ENCODE measurements at places on chromosomes 7 and 10.

GRCh38 chr10:43120929-43121314 lies 17.3 kb upstream of the CSGALNACT2 start:
- no peak for DNase-seq

DNA sequence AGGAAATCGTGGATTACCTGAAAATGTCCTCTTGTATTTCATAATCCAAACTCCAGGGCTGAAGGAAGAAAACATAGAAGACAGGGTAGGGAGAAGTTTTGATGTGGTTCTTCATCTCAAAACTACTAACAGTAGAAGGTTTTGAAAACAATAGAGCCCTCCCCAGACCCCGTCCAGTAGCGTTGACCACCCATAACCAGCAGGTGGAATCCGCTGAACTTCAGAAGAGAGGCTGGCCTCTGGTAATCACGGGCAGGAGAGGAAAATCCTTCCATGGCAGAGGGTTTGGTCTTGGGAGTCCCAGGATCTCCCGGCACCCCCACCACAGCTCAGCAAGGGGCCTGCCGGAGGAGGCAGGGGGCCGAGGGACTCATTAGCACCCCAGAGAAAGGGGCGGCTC lies 333.4 kb upstream of the RNF32 start:
- no peak for DNase-seq

- DNase-seq = no peak
Observed at GRCh38 chr10:1474376-1475097, 262.8 kb downstream of the ADARB2 start.

- DNase-seq = no peak
Observed at GRCh38 chr7:28830846-28831245, 127.3 kb downstream of the TRIL start.

DNA sequence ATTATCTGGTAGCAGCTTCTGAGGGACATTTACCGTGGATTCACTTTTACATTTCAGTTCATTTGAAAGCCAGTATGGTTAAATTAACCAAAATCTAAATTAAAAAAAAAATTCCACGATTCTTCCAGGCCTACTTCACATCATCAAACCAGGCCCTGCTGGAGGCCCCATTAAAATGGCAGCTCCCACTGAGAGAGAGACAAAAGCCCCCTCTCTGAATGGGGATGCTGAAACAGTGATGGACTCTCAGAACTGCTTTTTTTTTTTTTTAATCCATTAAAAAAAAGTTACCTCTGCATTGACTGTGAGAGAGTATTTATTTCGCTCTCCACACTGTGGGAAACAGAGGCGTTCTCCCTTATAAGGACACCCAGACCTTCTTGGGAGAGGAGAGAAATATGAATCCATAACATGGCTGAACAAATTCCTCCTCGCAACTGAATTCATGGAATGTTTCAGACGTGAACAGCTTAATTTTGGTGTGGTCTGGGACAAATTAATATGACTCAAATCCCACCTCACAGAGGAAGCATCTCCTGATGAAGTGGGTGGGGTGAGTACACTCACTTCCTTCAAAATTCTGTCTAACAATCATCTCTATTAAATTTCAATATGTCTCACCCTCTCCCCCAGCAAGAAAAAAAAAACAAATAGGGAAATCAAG lies 73.5 kb downstream of the SAMD9 start:
- DNase-seq = no peak

GRCh38 chr10:112953174-112954159 lies 3.4 kb downstream of the TCF7L2 start:
- no peak for DNase-seq

- DNase-seq = no peak
Observed at GRCh38 chr7:60017-60675, 132.2 kb upstream of the FAM20C start.

DNA sequence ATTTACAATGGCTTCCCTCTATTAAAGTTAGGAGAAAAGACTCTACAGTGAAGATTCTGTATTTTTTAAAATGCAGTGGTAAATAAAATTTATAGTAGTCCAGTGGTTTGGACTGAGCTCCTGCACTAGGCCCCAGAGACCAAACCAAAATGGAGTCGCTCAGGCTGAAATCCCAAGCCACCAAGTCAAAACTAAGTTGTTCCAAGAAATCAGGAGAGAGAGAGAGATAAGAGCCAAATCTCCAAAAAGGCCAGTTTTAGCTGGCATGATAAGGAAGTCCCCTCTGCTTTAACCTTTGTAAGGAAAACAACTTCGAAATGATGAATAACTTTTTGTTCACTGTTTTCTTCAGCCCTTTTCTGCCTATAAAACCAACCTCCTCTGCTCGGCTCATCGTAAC lies 265.9 kb upstream of the KLF14 start:
- no peak for DNase-seq

DNA sequence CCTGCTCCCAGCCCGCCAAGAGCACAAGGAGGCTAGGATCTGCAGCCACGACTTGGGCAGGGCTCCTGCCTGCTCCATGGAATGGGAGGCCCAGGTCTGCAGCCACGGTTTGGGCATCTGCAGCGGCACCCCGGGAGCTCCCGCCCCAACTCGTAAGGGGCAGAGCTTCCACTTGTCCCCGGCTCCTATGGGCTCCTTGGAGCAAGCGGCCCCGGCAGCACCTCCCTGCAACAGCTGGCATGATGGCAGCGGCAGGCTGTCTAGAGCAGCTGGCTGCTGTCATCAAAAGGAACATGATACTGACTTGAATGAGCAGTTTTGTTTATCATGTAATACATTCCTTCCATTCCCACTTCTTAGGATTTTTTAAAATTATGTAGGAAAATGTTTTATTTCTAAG lies 684.0 kb upstream of the FOXK1 start:
- DNase-seq = peak; percentile 82

- DNase-seq = no peak
Observed at GRCh38 chr7:140168816-140169215, 8.0 kb downstream of the KDM7A start.

GRCh38 chr7:94445696-94446194 lies 51.0 kb downstream of the COL1A2 start:
- no peak for DNase-seq

- DNase-seq = no peak
Observed at GRCh38 chr7:137501562-137501961, 158.0 kb upstream of the PTN start.

Measured in NCI-H524 (cell line).